Lower leg skin (tissue), 4 donors: ENCODE measurements at places on chromosomes 5 and 9. TPM values are rescaled to one million over a fixed set of nuclear protein-coding genes. Genes with fewer than 3 reads are reported as not detected.

DNA sequence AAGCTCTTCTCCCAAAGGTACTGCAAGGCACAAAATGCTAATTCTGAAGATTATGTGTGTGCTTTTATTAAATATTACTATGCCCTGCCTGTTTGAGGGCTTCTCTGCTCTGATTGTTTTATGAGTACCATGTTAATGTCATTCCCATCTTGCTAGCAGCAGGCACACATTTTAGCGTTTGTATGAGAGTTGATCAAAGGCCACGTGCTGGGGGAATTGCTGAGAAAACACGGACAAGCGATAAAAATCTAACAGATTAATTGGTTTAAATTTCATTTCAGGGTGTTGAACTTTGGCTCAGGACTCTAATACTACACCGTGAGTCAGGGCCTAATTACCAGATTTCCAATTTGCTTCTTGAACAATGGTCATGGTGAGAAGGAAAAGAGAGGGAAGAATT lies 298.4 kb downstream of the EBF1 start:
- no peak for DNase-seq

HRH2 gene
- 3.5 TPM for total RNA-seq

DNA sequence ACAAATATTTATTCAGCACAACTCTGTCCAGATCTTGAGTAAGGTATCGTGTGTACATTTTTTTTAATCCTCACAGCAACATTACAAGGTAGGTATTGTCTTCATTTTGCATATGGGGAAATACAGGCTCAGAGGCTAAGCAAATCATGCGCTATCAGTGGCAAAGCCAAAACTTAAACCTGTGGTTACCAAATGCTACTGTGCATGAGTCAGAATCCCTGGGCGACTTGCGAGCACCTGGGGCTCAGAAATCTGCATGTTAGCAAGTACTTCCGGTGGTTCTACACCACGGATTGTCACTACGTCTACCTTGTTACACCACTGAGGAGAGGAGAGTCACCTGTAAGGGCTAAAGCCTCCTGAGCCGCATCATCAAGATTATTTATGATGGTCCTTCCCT lies 21.3 kb downstream of the C5orf58 start:
- no peak for DNase-seq

DNA sequence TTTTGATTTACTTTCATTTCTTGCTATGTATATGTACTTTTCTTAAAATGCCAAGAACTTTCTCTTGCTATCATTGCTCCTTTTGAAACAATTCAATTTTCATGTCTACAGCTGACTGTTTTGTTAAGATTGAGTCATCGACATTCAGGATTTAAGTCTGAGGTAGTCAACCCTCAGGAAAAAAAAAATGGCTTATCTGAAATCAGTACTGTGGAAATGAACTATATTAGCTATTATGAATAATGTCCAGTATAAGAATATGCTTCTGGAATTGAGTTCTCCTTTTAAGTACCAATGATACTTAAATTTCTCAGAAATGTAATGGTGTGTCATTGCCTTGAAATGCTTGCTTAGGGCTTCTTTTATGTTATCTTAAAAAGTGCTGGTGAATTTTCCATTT lies 37.9 kb downstream of the TNFAIP8 start:
- no peak for DNase-seq

GRCh38 chr5:181221792-181222629 lies 1.1 kb upstream of the TRIM41 start:
- DNase-seq: peak; percentile 100

PPP2R2B gene
- total RNA-seq: 4.3 TPM

GRCh38 chr9:6109986-6110385 lies 94.6 kb upstream of the RANBP6 start:
- no peak for DNase-seq

DNA sequence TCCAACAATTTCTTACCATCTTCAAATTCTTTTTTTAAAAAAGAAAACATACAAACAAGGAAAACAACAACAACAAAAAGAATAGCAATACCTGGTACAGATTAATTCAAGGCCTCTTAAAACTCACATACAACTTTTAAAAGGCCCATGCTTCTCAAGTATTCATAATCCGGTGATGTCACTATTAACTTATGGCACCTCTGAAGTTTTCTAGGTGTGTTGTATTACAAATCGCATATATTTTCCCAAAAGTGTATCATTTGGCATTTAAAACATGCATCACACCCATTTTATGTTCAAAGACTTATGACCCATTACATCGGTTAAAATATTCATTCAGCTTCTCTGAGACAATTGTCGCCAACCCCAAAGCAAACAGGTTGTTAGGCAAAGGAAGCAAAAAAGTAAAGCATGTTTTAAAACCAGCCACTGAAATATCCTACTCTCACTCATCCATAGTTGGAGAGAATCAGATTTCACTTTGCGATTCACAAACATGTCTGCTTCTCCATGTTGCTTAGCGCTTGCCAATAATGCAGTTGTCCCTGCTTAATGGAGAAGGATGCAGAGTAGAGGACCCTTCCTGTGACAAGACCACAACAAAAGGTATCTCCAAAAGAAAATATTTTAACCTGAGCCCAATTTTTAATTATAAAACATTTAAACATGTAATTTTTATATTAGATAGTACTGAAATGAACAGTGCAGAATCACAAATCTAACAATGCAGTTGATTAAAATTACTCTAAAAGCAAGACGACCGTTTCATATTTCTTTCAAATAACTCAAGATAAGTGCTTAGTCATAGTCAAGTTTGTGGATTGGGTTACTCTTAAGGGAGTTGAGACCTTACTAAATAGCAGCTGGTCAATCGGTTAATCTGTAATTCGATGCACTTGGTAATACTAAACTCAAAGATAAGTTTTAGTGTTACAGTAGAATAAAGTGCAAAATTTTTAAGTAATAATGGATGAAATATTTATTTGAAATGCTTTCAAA lies 1.6 kb downstream of the SKP1 start:
- DNase-seq: no peak

- DNase-seq: no peak
Observed at GRCh38 chr9:77024776-77025545, 5.5 kb downstream of the FOXB2 start.

DNA sequence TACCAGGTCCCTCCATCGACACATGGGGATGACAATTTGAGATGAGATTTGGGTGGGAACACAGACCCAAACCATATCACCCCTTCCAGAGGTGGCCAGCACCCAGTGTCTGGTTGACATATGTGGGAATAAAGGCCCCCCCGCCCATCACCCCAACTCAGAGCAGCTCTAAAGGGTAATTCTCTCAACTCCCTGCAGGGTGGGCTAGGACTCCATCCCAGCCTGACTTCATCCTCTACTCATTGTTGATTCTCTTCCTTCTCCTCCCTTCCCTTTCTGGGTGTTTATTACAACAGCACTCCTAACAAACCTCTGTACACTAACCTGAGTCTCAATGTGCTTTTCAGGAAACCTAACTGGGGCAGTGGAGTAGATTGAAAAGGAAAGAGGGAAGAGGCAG lies 339.9 kb downstream of the ACTL7B start:
- DNase-seq: no peak

ANKRD33B gene
- 12.6 TPM for total RNA-seq

DNA sequence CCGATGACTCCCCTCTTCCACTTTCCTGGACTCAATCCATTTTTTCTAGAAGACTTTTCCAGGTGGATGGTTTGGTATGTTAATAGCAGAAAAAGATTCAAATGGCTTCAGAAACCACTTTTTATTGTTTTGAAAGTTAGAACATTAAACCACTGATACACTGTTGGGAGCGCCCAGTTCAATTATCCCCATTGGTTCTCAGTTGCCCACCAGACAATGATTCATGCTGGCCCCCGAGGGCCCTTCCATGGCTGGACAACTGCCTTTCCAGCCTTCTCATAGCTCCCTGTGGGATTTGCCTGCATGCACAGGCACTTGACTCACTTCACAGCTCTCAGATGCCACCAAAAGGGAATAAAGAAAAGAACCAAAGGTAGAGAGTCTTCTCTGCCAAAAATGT lies 21.3 kb upstream of the ANKRD34B start:
- DNase-seq: no peak

DNA sequence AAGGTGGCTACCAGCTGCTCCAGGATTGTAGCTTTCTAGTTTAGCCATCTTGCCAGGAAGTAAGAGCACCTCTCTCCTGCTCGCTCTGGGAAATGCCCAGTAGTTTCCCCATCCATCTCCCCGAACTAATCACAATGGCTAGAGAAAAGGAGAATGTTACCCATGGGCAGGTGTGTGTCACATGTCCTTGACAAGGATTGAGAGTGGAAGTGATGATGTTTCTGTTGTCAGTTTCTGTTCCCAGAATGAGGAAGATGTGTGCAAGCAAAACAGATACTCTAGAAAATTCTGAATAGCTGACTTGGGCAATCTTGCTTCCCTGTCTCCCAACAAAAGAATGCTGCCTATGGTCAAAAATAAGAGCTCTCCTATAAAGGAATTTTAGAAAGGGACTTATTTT lies 429.5 kb downstream of the EBF1 start:
- no peak for DNase-seq

- no peak for DNase-seq
Observed at GRCh38 chr5:17180864-17181723, 36.3 kb upstream of the BASP1 start.

DNA sequence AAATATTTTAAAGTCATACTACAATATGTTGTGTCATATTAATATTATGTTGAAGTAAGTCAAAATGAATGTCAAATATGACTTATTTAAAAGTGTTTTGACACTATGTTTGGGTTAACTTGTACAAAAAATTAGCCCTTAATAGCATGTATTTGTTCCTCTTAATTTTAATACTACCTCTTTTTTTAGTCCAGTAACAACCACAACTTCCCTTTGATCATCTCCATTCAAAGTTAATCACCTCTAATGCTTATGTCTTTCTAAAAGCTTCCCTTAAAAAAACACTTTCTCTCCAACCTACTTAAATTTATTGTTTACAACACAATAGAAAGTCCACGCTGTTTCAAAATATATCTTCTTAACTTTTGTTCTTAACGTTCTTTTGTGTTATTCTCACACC lies 9.6 kb downstream of the SLCO4C1 start:
- no peak for DNase-seq

DNA sequence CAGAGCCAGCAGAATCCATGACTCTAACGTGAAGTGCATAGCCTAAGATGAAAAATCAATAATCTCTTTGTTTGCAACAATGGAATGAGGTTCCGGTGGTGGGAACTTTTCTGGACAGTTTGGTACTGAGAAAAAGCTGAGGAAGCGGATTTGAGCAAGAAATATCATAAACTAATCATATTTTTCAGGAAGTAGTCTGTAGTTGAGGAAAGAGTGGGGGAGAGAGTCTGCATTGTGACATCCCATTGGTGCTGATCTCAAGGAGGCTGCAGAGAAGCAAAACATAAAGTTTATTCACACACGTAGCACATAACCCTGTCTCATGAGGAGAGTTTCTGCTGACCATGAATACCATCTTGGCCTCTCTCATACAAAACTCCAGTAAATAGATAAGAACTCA lies 15.8 kb upstream of the FCHO2 start:
- DNase-seq: peak; percentile 37

- no peak for DNase-seq
Observed at GRCh38 chr9:19552282-19553105, 143.7 kb downstream of the ACER2 start.

DNA sequence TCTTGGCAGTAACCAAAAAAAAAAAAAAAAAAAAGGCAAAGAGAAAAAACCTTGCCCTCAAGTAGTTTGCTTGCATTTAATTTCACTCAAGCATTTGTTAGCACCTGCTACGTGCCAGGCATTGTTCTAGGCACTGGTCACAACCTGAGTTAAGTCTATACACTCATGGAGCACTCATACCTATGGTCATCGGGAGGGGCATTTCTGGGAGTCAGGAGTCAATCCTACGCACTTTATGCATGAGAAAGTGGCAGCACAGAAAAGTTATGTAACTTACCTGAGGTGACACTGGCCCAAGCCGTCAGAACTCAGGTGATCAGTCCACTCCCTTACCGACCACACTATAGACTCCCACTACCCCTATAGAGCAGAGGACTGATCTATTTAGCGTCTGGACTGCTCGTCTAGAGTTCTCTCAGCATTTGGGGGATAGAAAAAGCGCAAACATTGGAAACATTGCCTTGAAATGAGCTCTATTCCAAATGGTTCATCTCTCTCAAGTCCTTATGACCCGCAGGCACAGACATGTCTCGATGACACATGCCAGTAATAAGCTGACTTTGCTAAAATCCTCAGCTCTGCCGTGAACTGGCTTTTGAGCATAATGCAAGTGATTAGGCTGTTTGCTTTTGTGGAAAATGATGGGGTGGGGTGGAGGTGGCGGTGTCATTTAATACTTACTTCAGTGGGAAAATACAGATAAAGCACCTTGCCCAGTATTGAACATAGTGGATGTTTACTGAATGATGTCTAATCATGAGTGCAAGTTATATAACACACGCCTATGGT lies 160.2 kb downstream of the ARHGEF28 start:
- DNase-seq: no peak

DNA sequence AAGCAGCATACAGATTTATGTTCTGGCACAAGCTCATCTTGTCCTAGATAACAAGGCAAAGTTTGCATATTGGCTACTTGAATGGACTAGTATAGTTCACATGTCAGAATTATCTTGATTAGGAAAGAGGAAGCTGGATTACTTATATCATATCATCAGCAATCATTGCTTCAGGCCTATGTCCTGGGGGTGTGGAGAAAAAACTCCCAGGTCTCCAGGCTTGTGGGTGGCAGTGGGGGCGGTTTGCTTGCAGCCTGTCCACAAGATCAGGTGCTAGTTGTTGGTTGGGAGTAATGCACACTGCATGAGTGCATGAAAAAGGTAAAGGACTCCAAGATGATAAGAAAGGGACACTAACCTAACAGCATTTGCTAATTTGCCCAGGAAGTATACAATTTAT lies 326.4 kb upstream of the PDE4D start:
- no peak for DNase-seq

- no peak for DNase-seq
Observed at GRCh38 chr5:154776167-154776566, 21.0 kb downstream of the LARP1 start.

OR1J2 gene
- total RNA-seq: not detected

GRCh38 chr9:110447476-110447875 lies 109.8 kb upstream of the TXNDC8 start:
- no peak for DNase-seq

FCHSD1 gene
- total RNA-seq: 72.1 TPM

DNA sequence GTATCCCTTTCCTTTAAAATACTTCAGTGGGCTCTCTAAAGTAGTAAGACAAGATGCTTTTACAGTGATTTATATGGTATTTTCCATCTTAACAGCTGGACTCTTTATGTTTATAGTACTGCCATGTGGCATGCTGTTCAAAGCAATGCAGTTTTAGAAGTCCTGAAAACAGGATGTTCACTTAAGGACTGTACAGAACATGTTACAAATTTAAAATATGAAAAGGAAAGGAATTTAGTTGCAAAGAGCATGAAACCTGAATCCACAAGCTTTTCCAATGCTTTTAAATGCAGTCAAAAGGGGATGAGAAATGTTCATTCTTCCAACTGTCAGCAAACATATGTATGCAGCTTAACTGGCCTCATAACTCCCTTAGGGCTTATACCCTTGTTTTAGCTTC lies 580.2 kb downstream of the EFNA5 start:
- DNase-seq: no peak

MARVELD2 gene
- 20.9 TPM for total RNA-seq

- no peak for DNase-seq
Observed at GRCh38 chr9:8694983-8695588, 895.5 kb upstream of the DMAC1 start.
